ENCODE measurements at places on chromosomes 7 and 10.

DNA sequence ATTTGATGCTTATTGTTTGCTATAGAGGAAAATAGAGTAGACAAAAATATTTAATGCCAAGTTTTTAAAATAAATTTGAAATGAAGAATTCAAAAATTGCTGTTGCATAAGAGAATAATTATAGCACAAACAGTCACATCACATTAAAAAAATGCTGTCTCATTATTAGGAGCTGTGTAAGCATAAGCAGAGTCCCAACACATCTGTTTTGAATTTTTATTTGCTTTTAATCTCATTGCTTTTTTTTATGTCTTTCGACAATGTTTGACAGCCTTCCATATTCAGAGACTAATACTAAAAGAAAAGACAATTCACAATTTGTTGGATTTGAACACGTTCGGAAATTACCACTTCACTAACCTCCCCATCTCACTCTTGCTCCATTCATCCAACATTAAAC is 143.5 kb downstream of the TFPI2 start:
- no peak for DNase-seq

DNA sequence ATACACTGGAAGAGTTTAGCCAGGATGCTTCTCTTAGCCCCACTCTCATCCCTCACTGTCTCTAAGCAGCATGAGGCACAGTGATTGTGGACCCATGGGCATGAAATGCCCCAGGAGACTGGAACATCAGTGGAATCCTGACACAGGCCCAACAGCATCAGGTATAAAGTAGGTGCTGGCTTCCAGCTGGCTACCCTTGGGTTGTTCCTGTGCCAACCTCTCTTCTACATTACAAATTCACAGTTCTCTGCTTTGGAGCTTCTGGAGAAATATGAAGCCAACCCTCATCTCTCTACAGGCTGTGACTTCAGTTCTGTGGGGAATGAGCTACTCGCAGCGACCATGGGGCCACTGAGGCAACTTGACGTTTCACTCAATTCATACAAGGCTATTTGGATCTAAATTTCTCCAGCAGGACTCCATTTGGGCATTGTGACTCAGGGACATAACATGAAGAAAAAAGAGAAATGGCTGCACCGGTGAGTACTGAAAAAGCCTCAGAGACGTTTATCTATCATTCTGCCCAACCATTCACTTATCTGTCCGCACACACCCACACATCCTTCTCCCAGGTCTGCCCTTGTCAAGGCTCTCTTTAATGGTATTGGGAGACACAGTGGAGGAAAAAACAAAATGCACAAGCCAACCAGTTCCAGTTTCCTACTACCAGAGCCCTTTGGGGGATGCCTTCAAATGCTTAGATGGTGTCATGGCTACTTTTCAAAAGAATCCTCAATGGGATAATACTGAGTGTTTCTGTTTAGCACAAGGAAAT is 35.4 kb upstream of the TM9SF3 start:
- no peak for DNase-seq

GRCh38 chr7:107236862-107237261 is 68.1 kb downstream of the HBP1 start:
- DNase-seq = no peak

DNA sequence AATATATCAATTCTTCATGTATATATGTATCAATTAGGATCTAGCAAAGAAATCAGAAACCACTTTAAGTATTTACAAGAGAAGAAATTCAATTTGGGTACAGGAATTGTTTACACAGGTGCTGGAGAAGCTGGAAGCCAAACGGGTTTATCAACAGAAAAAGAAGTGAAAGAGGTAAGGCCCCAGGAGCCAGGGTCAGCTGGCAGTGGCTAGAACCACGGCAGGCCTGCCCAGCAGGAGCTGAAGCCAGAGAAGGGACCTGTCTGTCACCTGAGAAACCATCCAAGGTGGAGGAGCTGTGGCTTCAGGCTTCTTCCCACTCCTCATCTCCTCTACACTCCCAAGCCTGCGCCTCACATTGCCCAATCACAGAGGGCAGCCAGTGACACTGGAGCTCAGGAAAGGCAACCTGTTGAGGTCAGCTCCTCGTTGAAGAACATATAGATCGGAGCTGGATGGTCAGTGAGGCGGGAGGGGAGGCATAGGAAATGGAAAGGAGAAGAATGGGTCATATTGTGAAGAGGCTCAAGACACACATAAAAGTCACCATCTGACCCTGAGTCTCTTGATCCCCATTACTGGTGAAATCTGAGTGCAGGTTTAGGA is 182.6 kb downstream of the REEP3 start:
- DNase-seq = no peak

GRCh38 chr7:99601656-99602310 is 3.7 kb downstream of the TMEM225B start:
- DNase-seq = no peak

DNA sequence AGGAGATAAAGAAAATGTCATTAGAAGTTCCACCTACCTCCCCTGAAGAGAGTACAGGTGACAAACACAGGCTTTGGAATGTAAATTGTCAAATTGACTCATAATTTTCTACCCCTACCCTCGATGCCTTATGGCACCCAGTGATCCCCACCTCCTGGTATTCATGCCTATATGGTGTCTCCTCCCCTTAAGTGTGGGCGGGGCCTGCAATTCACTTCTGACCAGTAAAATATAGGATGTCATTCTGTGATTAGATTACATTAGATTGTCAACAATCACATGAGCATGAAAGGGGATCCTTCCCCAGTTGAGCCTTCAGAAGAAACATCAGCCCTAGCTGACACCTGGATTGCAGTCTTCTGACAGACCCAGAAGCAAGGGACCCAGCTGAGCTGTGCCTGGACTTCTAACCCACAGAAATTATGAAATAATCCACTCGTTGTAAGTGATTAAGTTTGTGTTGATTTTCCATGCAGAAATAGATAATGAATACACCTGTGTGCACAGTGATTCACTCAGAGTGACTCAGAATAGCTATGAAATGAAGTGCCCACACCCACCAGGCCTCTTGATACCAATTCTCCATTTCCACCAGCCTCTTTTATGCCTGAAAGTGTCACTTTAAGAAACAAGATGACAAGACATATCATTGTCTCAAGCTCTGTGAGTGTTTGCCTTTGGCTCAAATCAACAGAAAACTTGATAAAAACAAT is 8.5 kb upstream of the SLC39A12 start:
- no peak for DNase-seq

GRCh38 chr10:94645285-94645684 is 38.2 kb upstream of the CYP2C18 start:
- DNase-seq = no peak

DNA sequence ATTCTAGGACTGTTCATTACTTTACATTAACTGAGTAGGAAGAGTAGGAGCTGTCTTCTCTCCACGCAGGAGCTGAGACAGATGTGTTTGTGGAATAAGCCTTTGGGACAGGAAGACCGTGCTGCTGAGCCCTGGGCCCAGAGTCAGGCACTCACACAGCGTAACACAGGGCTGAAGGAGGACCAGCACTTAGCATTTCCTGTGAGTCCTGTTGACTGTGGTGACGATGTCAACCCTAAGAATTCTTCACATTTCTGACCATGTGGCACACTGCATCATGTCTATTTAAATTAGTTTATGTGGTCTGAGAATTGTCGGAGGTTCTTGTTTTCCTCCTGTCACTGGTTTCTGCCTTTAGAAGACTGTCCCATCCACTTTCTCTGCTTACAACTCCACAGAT is 117.2 kb downstream of the PIP4K2A start:
- no peak for DNase-seq

- no peak for DNase-seq
These were observed 84.8 kb downstream of the PLXNA4 start for GRCh38 chr7:132491391-132491945.

DNA sequence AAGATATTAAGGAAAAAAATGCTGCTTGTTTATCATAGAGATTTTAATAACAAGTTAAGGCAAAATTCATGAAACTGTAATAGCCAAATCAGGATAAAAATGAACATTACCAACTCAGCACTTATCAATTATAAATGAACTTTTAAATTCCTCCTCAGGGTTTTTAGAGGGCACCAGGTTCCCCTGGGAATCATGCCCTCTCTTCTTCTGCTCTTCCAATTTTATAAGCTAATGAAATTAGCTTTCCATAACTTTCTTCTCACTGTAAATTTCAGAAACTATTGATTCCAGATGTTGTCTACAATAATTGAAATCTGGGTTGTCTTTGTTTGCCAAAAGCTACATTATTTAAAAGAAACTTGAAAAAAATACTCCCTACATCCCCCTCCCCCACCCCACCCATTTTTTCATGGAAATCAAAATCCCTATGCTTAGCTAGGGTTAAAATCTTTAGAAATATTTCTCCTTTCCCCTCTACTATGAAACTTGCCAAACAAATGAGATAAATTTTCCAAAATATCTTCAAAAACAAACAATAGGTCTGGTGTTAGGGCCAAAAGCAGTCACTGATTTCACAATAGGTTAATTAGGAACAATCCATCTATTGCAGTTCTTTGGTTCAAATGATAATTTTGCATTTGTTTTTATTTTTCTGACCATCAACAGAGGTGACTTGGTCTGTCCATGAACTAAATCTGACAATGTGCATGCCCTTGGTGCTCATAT is 187.7 kb downstream of the DOCK4 start:
- DNase-seq = no peak

GRCh38 chr7:35520810-35521625 is 173.9 kb downstream of the HERPUD2 start:
- no peak for DNase-seq

GRCh38 chr10:108014902-108015177 is 850.3 kb upstream of the SORCS1 start:
- DNase-seq = no peak

DNA sequence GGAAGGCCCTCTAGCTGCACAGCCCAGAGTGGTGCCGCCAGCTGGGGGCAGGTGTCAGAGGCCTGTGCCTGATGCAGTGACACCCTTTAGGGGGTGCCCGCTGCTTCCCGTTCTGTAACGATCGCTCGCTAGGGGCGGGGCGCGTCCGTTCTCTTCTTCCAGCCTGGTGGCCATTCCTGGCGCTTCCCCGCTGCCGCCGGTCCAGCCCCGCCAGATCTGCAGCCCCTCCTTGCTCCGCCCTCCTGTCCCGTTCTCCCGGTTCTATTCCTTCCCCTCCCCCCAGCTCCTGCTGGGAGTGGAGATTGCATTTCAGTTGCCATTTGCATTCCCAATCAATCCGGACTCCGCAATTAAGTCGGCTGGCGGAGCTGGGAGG is 39.2 kb downstream of the AGAP3 start:
- DNase-seq = no peak

DNA sequence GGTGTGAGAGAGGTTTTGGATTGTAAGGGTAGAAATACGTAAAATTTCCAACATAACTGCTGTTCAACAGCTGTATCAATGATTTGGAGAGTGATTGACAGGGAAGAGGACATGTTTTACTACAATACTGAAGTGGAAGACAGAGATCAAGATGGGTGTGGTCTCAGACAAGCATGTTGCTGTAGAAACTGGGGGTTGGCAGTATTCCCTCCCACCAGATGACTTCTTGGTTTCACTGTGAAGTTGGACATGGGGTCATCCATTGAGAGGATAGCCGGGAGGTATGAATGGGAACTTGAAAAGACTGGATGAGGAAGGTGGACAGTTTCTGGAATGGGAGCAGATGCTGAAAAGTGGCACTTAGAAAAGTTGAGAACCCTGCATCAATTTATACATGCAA is 95.3 kb upstream of the HDAC9 start:
- DNase-seq = no peak

DNA sequence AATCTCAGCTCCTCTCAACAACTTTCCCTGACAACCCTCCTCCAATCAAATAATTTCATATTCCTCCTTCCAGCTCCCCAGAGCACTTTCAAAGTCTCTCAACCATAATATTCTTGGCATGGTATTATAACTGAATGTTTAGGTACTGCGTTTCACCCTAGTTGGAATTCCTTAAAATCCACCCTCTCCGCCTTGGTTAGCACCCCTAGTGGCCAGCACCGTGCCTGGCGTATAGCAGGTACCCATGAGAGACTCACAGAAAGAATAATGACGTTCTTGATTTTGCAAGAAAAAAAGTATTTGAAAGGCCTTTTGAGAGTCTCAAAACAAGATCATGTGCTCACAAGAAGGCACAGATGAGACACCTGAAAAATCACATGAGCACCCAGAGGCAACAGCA is 50.9 kb downstream of the GLI3 start:
- DNase-seq = no peak

DNA sequence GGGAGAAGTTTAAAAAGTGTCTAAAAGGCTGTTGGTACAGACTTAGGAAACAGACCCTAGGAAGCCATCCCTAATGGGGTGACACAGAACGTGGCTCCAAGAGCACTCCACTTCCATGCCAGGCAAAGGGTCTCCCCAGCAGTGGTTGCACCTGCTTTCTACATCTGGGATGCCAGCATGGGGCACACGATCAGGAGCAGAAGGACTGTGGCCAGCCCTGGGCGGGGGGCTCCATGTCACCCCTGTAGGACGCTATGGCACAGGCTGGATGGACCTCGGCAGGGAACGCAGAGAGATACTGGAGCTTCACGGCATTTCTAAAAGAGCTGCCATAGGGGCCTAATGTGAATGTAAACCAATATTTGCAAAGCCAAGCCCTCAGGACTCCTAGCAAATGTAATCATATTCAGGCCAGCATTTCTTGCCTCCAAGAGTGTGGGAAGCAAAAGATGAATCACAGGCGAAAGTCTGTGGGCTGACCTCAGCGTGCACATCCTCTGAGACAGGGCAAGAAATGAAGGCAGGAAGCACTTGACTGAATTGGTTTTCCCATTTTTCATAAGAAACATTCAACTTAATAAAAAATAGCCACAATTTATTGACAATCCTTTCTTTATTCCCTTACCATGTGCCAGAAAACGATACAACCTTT is 93.9 kb downstream of the ATXN7L1 start:
- DNase-seq = no peak

GRCh38 chr7:152011860-152012259 is 13.6 kb upstream of the GALNT11 start:
- DNase-seq = no peak

GRCh38 chr7:36115448-36116321 is 37.4 kb upstream of the EEPD1 start:
- DNase-seq = no peak

DNA sequence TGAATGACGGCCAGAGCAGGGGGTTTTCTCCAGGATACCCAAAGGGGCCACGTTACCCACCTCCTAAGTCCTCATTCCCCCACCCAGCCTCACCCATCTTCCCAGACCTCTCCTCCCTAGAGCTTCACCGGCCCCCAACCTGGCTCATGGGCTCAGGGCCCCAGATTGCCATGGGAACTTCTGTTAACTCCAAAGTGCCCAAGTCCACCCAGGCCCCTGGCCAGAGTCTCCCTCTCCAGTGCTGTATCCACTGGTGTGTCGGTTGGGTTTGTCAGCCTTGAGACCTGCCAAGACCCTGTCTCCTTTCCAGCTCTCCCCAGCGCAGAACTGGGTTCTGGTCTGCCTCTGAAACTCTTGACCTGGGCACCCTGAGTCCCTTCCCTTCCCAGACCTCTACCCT is 37.1 kb upstream of the ZMIZ2 start:
- DNase-seq = no peak
